ENCODE measurements at places on chromosomes 6 and 20.

DNA sequence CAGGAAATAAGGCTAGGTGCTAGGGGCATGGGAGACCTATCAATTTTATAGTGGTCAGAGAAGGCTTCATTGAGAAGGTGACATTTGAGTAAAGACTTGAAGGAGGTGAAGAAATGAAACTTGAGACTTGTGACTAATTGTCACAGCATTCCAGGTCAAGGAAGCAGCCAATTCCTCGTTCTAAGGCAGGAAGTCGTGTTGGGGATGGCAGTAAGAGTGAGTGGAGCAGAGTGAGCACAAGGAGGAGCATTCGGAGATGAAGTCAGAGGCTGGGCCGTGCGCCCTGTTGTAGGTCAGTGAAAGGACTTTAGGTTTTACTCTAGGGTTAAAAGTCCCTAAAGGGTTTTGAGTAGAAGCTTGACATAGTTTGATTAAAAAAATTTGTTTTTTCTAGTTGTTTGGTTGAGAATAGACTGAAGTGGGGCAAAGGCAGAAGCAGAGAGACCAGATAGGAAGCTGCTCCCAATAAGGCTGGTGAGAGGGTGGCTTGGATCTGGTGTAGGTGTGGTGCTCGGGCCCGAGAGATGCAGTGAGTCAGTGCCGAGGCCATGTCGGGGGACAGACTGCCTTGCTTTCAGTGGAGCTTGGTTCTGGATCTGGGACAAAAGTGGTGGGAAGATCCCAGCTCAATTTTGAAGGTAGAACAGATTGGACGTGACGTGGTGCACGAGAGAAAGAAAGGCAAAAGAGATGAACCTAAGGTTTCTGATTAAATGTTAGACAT, 2.6 kb upstream of the RSPH3 start:
- DNase-seq = no peak

- no peak for DNase-seq
Measured at GRCh38 chr6:97068211-97068610, 143.7 kb downstream of the KLHL32 start.

- DNase-seq = no peak
Measured at GRCh38 chr6:752438-752837, 59.5 kb upstream of the EXOC2 start.

- DNase-seq = no peak
Measured at GRCh38 chr20:32583581-32584070, 1.5 kb downstream of the NOL4L start.

GRCh38 chr6:142947714-142948480, 2.9 kb upstream of the HIVEP2 start:
- no peak for DNase-seq

- DNase-seq = peak; percentile 34
Measured at GRCh38 chr20:19974630-19975435, 42.3 kb upstream of the NAA20 start.

GRCh38 chr6:111238464-111239119, 151.3 kb downstream of the SLC16A10 start:
- no peak for DNase-seq

GRCh38 chr6:84082689-84083265, 49.2 kb downstream of the MRAP2 start:
- DNase-seq = no peak

DNA sequence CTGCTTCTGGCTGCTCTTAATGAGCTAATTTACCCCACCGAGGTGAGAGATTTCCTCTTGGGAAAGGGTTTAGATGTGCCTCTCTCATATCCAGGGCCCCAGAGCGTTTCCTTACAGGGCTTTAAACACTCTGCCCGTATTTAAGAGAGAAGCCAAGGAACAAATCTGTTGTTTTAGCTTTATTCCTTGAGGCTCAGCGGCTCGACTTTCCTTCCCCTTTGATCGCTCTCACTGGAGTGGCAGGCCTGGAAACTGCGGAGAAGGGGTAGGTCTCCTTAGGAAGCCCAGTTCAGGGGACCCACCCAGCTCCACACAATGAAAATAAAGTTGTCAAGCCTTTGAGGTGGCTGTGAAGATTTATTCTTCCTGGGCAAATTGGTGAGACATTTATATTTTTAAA, 132.0 kb upstream of the JAG1 start:
- DNase-seq = no peak

- DNase-seq = peak; percentile 72
Measured at GRCh38 chr6:43983632-43984031, 143.6 kb downstream of the MRPL14 start.

GRCh38 chr6:106070636-106071035, 15.5 kb upstream of the PRDM1 start:
- no peak for DNase-seq

DNA sequence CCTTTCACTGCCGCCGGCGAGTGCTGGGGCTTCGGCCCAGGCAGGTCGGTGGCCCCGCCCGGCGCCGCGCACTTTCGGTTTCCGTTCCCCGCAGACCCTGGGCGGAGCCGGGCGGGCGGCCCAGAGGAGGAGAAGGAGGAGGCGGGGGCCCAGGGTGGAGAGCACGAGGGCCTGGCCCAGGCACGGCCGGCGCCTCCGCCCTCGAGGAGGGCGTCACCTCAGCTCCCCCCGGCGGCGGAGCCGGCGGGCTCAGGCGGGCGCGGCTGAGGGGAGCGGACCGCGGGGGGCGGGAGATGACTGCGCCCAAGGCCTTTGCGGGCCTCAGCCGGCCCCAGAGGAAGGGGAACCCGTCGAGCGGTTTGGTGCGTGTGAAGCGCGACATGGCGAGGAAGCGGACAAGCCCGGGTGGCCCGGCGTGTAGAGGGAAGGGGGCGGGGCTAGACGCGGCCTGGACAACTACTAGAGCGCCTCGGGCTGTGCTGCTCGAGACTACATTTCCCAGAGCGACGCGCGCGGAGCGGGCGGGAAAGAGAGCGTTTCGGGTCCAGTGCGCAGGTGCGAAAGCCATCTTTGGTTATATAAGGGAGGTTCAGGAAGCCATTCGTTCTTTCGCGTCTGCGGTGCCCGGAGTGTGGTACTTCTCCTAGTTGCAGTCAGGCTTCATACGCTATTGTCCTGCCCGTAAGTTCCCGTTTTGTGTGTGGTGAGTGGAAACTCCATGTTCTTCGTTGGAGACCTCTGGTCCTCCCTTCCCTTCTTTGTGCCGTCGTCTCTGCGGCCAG, at the start of gene ZNFX1:
Gene ZNFX1, minus strand, starts transcription at position 22 of the 782 bp plus-strand sequence. CDS start 2,218 bp downstream, outside the sequence.
- DNase-seq = peak; percentile 99

GRCh38 chr20:19913927-19914614, 103.1 kb upstream of the NAA20 start:
- DNase-seq = no peak

Measured in NCI-H526 treated with DMSO at 0.1 percent for 48 hours (cell line).